ENCODE measurements at places on chromosomes 3 and 15. TPM values are rescaled to one million over a fixed set of nuclear protein-coding genes. Genes with fewer than 3 reads are reported as not detected.
A peak's percentile ranks its signal among the peaks of the same experiment; 100 is the strongest.

GRCh38 chr3:137242836-137243400 lies 285.1 kb downstream of the IL20RB start:
- DNase-seq: no peak

DNA sequence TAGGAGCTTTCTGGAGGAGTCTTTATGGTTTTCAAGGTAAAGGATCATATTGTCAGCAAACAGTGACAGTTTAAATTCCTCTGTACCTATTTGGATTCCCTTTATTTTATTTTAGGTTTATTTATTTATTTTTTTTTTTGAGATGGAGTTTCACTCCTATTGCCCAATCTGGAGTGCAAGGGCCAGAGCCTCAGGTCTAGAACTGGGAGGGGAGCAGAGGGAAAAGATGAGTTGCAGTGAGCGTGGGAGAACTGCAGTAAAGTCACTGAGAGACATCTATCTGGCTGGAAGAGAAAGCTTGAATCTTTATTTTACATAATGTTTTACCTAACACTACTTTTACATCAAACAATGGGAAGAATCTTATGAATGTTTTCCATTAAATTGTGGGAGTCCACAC lies 49.5 kb upstream of the GK5 start:
- no peak for DNase-seq

GRCh38 chr15:60766391-60767128 lies 287.6 kb upstream of the ICE2 start:
- DNase-seq: no peak

DNA sequence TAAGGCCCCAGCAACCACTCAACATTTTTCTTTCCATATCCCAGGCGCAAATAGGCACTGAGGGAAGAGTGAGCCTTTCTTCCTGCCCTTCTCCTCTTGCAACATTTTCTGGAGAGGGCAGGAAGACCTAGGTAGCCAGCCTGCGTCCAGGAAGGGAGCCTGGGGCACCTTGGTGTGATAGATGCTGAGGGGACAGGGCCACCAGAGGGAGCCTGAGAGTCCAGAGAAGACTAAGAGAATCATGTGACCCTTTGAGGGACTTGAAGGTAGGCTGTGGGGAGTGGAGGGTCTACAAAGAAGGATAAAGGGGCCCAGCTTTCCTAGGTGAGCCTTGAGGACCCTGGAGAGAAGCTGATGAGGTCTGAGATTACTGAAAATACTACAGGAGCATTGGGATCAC lies 346.6 kb downstream of the CNTN6 start:
- DNase-seq: no peak

DNA sequence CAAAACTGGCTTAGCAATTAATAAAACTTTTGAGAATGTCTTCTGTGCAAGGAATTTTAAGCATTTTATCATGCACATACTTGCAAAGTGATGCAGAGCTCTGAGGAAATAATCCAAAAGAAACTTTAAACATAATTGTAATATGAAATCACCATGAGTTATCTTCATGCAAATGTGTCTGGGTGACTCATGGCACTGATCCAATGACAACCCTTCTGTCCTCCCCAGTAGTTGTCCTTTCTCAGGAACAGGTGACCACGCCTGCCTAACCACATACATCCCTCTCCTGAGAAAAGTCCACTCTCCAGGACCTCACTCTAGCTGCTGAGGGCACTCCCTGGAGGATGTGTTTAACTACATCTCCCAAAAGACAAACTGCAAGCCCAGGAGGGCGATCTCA lies 530.6 kb upstream of the IL12A start:
- DNase-seq: no peak

GRCh38 chr15:68589053-68589452 lies 10.3 kb downstream of the CORO2B start:
- DNase-seq: no peak

- no peak for DNase-seq
These were observed 8.3 kb downstream of the RARRES1 start for GRCh38 chr3:158723991-158724390.

- no peak for DNase-seq
These were observed 36.5 kb upstream of the PDZRN3 start for GRCh38 chr3:73661265-73661664.

DNA sequence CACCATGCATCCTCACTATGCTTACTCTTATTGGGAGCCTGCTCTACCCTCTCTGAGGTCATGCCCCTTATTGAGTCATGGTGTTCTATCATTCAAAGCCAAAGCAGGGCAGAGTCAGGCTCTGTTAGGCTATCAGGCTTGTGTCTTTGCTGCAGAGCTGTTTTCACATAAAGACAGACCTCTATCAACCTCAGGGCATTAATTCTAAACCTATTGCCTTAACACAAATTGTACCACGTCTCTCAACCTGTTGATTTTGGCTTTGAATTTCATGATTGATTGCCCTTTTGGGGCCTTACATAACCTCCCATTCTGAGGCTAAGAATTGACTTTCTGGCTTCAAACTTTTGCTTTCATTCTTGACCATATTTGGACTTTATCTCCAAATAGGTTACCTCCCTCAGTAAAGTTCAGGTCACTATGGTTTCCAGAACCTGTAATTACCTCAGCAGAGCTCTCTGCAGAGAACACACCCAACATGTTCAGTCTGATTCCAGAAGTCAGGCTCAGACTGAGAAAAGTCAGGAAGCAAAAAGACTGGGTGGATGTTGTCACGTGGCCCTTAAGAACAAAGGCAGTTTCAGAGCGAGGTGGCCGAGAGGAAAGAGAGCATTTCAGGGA lies 221.4 kb upstream of the NANOGP8 start:
- DNase-seq: no peak

DNA sequence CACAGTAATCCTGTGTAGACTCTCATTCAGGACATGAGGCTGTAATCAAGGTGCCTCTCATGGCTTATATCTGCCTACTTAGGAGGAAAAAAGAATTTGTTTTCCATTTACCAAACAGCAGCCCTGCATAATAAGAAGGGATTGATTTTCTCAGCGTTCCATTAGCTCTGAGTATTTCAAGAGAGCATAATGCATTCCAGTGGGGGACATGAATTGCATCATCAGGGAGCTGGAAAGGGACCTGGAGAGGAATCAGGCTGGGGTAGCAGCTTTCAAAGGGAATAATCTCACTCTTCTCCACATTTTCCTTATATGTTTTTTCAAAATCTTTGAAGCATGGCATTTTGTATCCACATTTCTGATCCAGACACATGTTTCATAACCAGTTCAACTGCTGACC lies 150.6 kb upstream of the ANKRD28 start:
- no peak for DNase-seq

DNA sequence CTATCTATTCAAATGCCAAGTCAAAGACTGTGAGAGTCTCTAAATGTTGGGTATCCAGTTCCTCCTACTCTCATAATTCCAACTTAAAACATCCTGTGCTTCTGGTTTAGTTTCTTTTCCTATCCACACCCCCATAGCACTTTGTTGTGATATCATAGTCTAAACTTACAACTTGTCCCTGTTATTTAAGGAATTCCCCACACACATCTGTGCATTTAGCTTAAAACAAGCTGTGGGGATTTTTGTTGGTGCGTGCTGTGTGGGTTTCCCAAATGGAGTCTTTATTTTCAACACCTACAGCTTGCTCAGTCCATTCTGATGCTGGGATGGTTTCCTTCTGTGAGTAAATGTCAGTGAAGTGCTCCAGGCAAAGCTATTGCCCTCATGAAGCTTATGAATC lies 167.3 kb downstream of the GMNC start:
- DNase-seq: no peak

- no peak for DNase-seq
These were observed 111.4 kb downstream of the OPA1 start for GRCh38 chr3:193704431-193704830.

DNA sequence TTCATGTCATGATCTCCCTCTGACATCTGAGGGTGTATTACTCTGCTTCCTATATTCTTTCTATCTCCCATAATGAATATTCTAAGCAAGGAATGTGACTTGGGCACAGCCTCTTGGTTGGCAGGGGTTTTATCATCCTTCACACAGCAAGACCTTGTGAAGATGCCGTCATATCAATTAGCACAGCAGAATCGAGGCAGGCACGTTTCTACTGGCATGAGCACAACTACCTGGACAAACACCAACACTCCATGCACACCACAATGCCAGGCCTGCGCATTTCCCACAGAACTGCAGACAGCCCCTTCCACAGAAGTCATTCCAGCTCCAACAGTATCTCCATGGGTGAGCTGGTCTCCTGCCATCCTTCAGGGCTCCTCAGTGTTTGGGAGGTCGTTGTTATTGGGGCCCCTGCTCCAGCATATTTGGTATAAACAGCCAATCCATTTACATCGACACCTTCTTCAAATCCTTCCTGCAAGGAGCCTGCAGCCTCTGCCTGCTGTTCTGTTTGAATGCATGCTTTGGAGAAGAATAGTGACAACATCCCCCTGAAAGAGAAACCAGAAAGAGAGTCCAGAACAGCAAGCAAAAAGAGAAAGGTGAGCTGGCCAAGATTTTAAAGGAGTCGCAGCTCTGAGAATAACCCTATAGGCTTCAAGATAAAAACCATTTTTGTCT lies 275.5 kb downstream of the SHOX2 start:
- no peak for DNase-seq

- peak; percentile 48 for DNase-seq
These were observed 36.7 kb upstream of the BLM start for GRCh38 chr15:90680371-90680935.

- DNase-seq: no peak
These were observed 65.1 kb downstream of the MEGF11 start for GRCh38 chr15:66188464-66188863.

- no peak for DNase-seq
These were observed 21.3 kb downstream of the PRTG start for GRCh38 chr15:55721554-55722185.

- peak; percentile 90 for DNase-seq
These were observed 765 bp upstream of the MAPKAPK3 start for GRCh38 chr3:50616003-50616769.

- DNase-seq: peak; percentile 15
These were observed 40.6 kb upstream of the ADAMTS9 start for GRCh38 chr3:64728428-64728827.

- no peak for DNase-seq
These were observed 33.9 kb downstream of the PLD1 start for GRCh38 chr3:171776411-171776810.

- DNase-seq: no peak
These were observed 91.5 kb downstream of the TBC1D2B start for GRCh38 chr15:77985931-77986480.

DNA sequence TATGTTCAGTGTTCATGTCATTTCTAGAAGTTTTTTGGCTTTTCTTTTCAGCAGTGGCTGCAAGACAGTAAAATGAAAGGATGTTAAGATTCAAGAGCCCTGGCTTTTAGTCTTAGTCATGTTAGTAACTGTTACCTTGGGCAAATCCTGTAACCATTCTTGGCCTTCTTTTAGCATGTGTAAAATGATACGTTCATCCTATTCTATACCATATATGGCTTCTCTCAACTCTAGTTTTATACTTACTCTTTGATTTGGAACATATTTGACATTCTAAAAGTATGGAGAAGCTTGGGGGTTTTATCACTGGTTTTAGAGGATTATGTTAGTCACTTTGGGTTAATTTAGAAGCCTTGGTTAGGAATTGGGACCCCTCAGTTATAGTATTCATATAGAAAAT lies 20.1 kb downstream of the GTF2E1 start:
- DNase-seq: no peak

DNA sequence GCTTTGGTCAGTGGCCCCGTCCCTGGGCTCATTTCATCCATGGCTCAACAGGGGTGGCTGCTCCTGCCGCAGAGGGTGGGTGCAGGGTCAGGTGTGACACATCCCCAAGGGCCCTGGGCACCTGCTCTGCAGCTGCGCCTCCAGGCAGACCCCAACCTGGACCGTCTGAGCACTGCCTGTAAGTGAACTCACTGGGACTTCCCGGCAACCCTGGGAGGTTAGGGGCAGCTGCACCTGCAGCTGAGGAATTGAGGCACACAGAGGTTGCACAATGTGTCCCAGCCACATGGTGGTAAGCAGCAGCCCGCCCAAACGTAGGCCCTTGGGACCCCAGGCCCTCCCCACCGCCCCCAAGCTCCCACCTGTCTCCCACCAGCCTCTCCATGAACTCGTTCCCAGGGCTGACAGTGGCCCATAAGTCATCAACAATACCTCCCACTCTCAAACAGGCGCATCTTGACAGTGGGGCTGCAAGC lies 55.1 kb downstream of the PLXNA1 start:
- peak; percentile 55 for DNase-seq

DNA sequence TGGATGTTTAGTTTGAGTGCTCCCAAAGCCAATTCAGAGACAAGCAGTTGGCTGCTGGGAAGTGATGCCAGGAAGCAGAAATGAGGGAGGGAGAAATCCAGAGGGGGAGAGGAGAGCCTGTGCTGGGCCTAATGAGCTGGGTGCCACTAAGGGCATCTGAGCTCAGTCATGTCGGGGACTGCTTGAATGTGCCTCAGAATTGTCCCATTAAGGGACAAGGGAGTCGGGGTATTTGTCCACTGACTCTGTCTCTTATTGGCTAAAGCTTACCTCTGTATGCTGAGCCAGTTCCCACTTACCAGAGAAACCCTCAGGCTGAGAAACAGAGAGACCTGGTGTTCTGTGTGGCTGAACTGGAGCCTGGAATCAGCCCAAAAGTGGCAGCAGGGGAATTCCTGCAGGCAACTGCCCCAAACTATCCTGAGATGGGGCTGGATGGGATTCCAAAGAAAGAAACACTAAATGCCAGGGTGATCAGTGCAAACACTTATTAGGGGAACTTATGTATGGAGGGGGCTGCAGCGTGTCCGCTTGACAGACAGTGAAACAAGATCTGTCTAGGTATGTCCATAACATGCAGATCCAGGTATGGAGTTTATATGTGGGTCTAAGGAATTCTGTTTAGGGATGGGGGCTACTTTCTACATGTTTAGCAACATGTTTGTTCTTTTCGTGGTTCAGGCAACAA lies 48.6 kb downstream of the NR1D2 start:
- no peak for DNase-seq

- no peak for DNase-seq
These were observed 1058.7 kb downstream of the FHIT start for GRCh38 chr3:60192297-60193114.

DNA sequence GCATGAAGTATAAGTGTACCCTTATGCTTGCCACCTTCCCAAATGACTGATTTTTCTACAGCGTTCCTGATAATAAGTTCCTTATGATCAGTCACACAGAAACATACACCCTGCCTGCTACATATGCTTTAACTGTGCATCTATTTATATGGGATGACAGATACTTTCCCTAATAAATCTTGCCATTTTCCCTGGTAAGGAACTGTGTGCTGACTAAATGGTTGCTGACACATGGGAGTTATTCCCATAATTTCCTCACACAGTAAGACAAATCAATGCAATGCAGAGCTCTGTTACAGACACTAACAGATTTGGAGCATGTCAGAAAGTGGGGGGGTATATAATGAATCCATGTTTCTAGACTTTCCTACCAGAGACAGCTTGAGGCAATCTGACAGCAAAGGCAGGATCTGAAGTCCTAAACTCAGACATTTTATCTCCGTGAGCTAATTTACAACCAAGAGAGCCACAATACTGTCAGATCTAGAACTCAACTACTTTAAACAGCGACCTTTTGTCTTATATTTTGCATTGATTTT lies 86.9 kb upstream of the TCF12 start:
- DNase-seq: no peak

GRCh38 chr15:70856884-70857561 lies 3.1 kb upstream of the LARP6 start:
- peak; percentile 86 for DNase-seq

Gene VIPR1
- total RNA-seq: 1.4 TPM

Gene SAXO2
- total RNA-seq: 1.6 TPM

Gene CDHR4
- not detected for total RNA-seq

Gene APOD
- total RNA-seq: 436 TPM

Gene PLA2G4E
- 0.08 TPM for total RNA-seq

Gene CFAP92
- total RNA-seq: 0.86 TPM

Gene KLF15
- total RNA-seq: 64.0 TPM

Gene IL16
- 5.3 TPM for total RNA-seq

Gene HACL1
- total RNA-seq: 14.0 TPM

Gene MKRN3
- 0.69 TPM for total RNA-seq

Gene LMAN1L
- total RNA-seq: not detected

Gene FOXL2NB
- total RNA-seq: not detected

Gene ALS2CL
- 9.7 TPM for total RNA-seq

All from psoas muscle (tissue), 8 donors.